ENCODE measurements at places on chromosomes 12 and 14.

DNA sequence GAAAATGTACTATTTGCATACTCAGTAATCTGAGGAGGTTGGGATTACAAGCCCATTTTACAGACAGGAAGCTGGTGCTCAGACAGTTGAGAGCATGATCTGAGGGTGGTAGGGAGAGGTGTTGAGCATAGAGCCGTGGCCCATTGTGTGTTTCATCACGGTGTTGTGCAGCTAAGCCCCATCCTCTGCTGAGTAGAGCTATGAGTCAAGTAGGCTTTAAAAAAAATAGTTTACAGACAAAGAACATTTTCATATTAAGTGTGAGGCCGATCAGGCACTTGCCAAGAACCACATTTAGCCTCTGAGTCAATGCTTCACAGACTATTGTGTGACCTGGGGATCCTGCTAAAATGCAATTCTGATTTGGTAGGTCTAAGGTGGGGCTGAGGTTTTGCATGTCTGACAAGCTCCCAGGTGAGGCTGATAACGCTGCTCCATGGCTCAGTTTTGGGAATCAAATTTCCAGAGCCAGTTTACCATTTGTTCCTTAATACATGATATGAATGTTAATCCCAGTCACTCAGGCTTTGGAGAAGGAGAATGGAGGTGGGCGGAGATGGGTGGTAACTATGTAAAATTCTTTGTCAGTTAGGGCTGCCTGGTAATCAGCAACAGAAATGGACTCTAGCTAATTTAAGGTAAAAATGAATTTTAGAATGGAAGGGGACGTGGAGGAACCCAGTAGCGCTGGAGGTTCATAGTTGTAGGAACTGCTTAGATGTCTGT, 22.2 kb downstream of the ZNF664 start:
- no peak for DNase-seq

GRCh38 chr12:104058802-104059201, 5.5 kb upstream of the HCFC2 start:
- peak; percentile 34 for DNase-seq

- no peak for DNase-seq
Measured at GRCh38 chr12:113461666-113462065, 10.0 kb downstream of the LHX5 start.

DNA sequence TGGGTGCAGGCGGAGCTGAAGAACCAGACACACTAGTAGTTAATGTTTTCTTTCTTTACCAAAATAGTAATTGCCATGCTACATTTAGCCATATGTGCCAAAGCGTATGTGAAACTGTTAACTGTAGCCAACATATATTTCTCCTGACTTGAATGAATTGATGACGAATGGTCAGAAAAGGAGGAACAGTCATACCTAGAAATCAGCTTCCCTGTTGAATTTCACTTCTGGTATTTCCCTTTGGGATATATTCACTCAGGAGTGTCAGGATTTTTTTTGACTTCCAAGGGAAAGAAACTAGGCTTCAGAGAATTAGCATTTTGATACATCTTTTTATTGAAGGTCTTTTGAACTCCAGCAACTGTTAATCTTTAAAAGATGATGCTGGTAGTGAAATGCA, 87.0 kb downstream of the ERC1 start:
- no peak for DNase-seq

DNA sequence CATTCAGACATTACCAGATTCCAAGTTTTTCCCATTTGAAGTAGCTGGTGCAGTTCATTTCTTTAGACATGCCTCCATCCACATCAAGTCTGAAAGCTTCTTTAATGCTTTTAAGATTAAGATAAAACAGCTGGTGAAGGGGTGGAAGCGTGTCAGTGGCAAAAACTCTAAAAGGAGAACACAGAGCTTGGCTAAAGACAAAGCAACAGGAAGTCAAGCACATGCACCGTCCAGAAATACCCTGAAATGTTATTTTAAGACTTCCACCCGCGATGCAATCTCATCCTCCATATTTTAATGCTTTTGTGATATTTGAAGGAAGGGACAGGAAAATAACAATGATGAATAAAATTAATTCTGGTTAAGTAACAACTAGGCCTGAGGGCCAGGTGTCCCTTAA, 31.8 kb downstream of the PPM1H start:
- peak; percentile 25 for DNase-seq

DNA sequence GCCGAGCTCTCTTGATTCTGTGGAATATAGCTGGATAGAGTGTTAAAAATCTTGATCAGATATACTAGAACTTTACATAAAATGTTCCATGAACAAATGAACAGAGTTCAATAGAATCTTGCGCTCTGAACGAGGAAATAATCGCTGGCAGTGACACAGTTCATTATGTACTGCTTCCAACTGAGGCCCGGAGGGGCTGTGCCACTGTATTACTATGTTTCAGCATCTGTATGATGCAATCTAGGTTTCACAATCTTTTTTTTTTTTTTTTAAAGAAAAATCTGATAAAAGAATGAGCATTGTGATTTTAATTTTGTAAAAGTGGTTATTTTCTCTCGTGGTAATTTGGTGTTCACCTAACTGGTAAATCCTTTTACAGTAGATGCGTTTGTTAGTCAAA, 77.2 kb downstream of the FERMT2 start:
- DNase-seq = peak; percentile 24

GRCh38 chr12:89023936-89024335, 328.4 kb downstream of the DUSP6 start:
- DNase-seq = no peak

- DNase-seq = no peak
Measured at GRCh38 chr14:101960225-101960624, 4.1 kb upstream of the DYNC1H1 start.

DNA sequence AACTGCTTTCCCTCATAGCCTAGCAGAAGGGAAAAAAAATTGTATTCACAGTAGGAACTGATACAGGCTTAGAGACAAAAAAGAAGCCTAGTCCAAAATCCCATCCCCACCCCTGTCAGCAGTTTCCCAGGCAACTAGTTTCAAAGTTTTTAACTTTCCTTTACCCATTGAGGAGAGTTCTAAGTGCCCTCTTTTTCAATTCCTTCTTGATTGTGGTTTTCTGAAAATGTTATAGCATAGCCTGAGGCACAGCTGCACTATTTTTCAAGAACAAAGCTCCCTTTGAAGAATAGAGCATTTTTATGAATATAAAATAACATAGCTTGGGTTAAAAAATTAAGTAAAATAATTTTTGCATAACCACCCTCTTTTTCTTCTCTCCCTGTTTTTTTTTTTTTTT, 81.6 kb downstream of the IPO8 start:
- DNase-seq = no peak

DNA sequence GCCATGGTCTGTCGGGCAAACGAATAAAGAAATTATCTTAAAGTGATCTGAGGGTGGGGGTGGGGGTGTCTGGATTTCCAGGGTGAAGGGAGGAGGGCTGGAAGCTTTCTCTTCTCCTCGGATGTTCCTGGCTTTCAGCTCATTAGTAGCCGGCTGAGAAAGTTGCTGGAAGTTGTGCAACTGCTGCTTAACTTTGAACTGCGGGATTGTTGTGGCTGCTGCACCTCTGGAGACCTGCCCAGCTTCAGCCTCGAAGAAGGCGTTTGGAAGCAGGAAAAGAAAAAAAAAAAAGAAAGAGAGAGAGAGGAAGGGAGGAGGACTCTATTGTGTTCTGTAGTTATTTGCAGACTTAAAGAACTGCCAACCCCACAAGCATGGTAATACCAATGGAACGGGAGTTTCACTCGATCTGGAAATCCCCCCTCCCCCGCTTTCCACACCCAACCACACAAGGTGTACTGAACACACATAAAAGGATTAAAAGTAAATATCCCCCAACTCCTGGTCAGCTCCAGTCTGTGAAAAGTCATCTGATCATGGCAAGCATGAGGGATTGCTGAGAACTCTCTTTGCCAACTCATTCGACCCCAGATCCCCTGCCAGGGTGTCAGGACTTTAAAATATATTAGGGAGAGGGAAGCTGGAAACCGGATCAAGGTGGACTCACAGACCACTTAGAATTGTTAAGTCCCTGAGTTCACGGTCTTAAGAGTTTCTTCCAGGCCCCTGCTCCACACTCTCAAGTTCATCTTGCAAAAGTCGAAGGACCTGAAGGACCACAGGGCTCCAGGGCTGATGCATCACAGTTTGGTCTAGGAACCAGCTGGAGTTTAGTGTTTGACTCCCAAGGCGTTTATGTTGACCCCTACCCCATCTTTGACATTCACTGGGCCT, at the start of gene RASSF9:
Gene RASSF9, minus strand, starts transcription at position 213 of the 894 bp plus-strand sequence. Its CDS starts 208 bp downstream, at position 5.
- DNase-seq = no peak

- no peak for DNase-seq
Measured at GRCh38 chr12:42846782-42847181, 257.2 kb upstream of the PRICKLE1 start.

Data from CD14-positive monocyte (primary cell).